ENCODE measurements at places on chromosomes 12 and 14.

GRCh38 chr14:84090837-84091236, 1439.1 kb upstream of the FLRT2 start:
- no peak for DNase-seq

- no peak for DNase-seq
Observed at GRCh38 chr12:45850302-45850701, 120.8 kb downstream of the ARID2 start.

- no peak for DNase-seq
Observed at GRCh38 chr12:13288501-13288900, 92.0 kb downstream of the EMP1 start.

DNA sequence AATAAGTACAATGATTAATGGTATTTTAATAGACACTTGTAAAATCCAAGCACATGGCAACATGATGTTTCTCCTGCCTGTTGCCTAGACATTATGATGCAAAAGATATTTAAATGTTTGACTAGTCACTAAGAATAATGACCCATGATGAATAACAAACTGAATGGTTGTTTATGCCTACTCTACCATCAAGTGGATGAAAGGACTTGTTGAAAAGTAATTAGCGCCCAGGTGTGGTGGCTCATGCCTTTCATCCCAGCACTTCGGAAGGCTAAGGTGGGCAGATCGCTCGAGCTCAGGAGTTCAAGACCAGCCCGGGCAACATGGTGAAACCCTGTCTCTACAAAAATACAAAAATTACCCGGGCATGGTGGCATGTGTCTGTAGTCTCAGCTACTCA, 30.7 kb downstream of the KIF21A start:
- DNase-seq: no peak
